Caki2 (cell line): ENCODE measurements at places on chromosomes 7 and 10. TPM values are rescaled to one million over a fixed set of nuclear protein-coding genes. Genes with fewer than 3 reads are reported as not detected.

The NEBL gene
- total RNA-seq: 5.4 and 7.4 TPM in 2 replicates

The EN2 gene
- 1.3 and 6.7 TPM in 2 replicates for total RNA-seq

The MMRN2 gene
- 4.8 and 14.5 TPM in 2 replicates for total RNA-seq

The ACBD7 gene
- total RNA-seq: 7.0 and 7.5 TPM in 2 replicates

The CDC14C gene
- total RNA-seq: not detected in 2 replicates

The PRSS1 gene
- not detected in 2 replicates for total RNA-seq

The ANKRD30A gene
- total RNA-seq: not detected in 2 replicates

The DNAJC12 gene
- 0.17 and 5.5 TPM in 2 replicates for total RNA-seq

The MMP21 gene
- not detected in 2 replicates for total RNA-seq

The DLX6 gene
- total RNA-seq: 0.54 and 4.3 TPM in 2 replicates

The SPDYE18 gene
- not detected in 2 replicates for total RNA-seq

The TFAM gene
- 24.2 and 39.6 TPM in 2 replicates for total RNA-seq

The ADARB2 gene
- total RNA-seq: 0.14 TPM in 1 of 2 replicates, not detected in the other

The LIPN gene
- not detected in 2 replicates for total RNA-seq

The PLAU gene
- 27.6 and 31.4 TPM in 2 replicates for total RNA-seq

The ING3 gene
- total RNA-seq: 12.5 and 13.2 TPM in 2 replicates

The CTTNBP2 gene
- not detected in 2 replicates for total RNA-seq

The COL1A2 gene
- 0.09 TPM in 1 of 2 replicates, not detected in the other for total RNA-seq

The SPDYE2 gene
- not detected in 2 replicates for total RNA-seq

The EBF3 gene
- total RNA-seq: not detected in 2 replicates

The FBXL13 gene
- 0.34 TPM in 1 of 2 replicates, not detected in the other for total RNA-seq

The PDZD7 gene
- 0.51 and 5.3 TPM in 2 replicates for total RNA-seq

The SORBS1 gene
- 2.7 and 3.4 TPM in 2 replicates for total RNA-seq

The OR6V1 gene
- total RNA-seq: not detected in 2 replicates

The HTR5A gene
- not detected in 2 replicates for total RNA-seq

The YWHAG gene
- 63.4 and 73.1 TPM in 2 replicates for total RNA-seq

The CDCA7L gene
- 54.8 and 83.4 TPM in 2 replicates for total RNA-seq

The AKR1B15 gene
- total RNA-seq: 0.72 and 4.3 TPM in 2 replicates

The GIMAP1 gene
- total RNA-seq: not detected in 2 replicates

The CNPY1 gene
- total RNA-seq: not detected in 2 replicates

The SEMA3D gene
- not detected in 2 replicates for total RNA-seq

The KAZALD1 gene
- 35.4 and 44.5 TPM in 2 replicates for total RNA-seq

The FERD3L gene
- not detected in 2 replicates for total RNA-seq

The BLNK gene
- total RNA-seq: not detected in 2 replicates

The TFR2 gene
- total RNA-seq: 0.27 TPM in 1 of 2 replicates, not detected in the other

The SPDYE8 gene
- total RNA-seq: not detected in 2 replicates

The STX1A gene
- 8.5 and 25.7 TPM in 2 replicates for total RNA-seq

The PROSER2 gene
- 83.5 and 84.9 TPM in 2 replicates for total RNA-seq

The TAS2R41 gene
- not detected in 2 replicates for total RNA-seq

The PIK3CG gene
- not detected in 2 replicates for total RNA-seq

The PRKG1 gene
- total RNA-seq: not detected in 2 replicates

The APBB1IP gene
- 5.8 and 7.4 TPM in 2 replicates for total RNA-seq

The GNA12 gene
- 38.1 and 62.7 TPM in 2 replicates for total RNA-seq

The CLEC2L gene
- total RNA-seq: not detected in 2 replicates
